ENCODE measurements at places on chromosomes 11 and 22.
A peak's percentile ranks its signal among the peaks of the same experiment; 100 is the strongest.

DNA sequence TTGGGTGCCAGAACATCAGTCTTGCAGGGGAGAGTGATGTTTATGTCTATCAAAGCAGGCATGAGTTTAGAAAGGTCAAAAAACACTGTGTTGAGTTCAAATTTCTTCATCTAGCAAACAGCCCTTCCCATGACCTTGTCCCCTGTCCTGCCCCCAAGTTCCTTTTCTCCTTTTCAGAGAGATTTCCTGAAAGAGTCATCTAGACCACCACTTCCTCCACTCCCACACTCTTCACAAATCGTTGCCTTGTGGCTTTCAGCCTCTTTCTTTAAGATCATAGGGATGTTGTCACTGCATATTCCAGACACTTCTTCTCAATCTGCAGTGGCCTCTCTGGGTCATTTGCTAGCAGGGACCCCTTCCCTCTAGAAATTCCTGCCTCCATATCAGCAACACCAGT, 290.5 kb downstream of the TENM4 start:
- DNase-seq: no peak

DNA sequence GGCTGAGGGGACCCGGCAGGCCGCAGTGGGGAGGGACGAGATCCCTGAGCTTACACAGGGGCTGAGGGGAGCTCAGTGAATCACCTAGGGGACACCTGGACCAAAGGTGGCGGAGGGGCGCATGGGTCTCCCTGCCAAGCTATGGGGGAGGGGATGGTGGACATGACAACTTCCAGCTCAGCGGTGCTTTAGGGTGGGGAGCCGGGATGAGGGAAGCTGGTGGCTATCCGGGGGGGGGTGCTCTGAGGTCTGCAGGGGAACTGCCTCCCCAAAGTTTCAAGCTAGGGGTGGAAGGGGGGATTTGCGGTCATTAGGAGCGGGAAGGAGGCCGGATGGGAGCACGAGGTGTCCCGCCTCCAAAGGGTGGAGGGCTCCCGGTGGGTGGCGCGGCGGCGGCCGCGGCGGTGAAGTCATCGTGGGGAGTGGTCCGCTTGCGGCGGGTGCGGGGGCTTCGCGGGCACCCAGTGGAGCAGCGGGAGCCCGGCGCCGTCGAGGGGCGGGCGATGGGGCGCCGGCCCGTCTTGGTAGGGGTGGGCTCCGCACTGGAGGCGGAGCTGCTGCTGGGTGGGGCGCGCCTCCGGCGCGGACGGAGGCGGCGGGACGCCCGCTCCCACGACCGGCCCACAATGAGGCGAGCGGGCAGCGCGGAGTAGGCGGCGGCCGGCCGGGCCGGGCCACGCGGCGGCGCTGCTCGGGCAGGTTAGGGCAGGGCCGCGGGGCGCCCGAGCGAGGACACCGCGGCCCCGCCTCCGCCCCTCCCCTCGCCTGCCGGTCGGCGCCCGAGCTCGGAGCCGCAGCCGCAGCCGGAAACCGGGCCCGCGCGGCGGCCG, at the start of gene MICALL1:
MICALL1 (plus strand) TSS at position 764 of the 830 bp plus-strand sequence. CDS start 126 bp downstream, outside the sequence.
- DNase-seq: peak; percentile 79

GRCh38 chr11:43579171-43579918, 101.2 kb upstream of the HSD17B12 start:
- DNase-seq: peak; percentile 31

DNA sequence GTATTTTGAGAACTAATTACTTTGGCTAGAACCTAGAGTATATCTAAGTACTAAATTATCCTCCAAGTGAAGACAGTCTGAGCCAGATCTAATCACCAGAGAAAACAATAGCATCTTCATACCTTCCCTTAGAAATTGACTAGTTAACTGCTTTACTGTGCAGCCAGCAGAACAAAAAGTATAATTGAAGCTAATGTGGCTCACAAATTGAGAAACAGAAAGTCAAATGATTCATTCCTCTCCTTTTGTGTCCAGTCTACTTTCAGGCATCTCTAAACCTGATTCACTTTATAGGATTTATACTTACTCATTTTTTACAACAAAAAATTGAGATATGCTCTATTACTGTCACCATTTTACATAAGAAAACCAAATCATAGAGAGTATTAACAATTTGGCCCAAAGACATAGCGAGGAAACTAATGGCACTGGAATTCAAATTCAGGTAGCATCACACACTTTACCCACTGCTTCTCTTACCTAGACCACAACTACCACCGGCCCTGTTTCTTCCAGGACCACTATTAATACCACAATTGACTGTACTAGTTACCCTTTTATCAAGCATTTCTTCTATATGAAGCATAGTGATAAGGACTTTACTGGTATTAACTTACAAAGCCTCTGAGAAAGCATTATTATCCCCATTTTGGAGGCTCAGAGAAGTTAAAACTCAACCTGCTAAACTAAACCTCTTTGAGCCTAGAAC, 1402.6 kb upstream of the TENM4 start:
- DNase-seq: no peak

- no peak for DNase-seq
These were observed 60.7 kb downstream of the LRRC32 start for GRCh38 chr11:76609736-76610370.
